ENCODE measurements at places on chromosomes 1 and 21. TPM values are rescaled to one million over a fixed set of nuclear protein-coding genes. Genes with fewer than 3 reads are reported as not detected.

GRCh38 chr1:203722909-203723308 lies 42.1 kb upstream of the LAX1 start:
- H3K27me3 ChIP-seq, result no peaks in the 10 kb centered on the region
- no peak for DNase-seq
- H3K4me1 ChIP-seq, result no peaks in the 10 kb centered on the region
- H3K27ac ChIP-seq, result no peak overlapping the region
- no peak overlapping the region for H3K4me3 ChIP-seq

- H3K27ac ChIP-seq, result peak overlapping the region; percentile 79
- H3K4me1 ChIP-seq, result peaks cover 18% of the 10 kb centered on the region
- H3K36me3 ChIP-seq, result no peaks in the 10 kb centered on the region
- peak overlapping the region; percentile 65 for H3K4me3 ChIP-seq
- H3K27me3 ChIP-seq, result peaks cover 51% of the 10 kb centered on the region
- DNase-seq, result no peak
Observed at GRCh38 chr1:94927405-94928175, 680 bp upstream of the CNN3 start.

The UTS2 gene
- not detected for total RNA-seq

GRCh38 chr1:175822580-175822979 lies 79.2 kb upstream of the TNR start:
- no peaks in the 10 kb centered on the region for H3K4me1 ChIP-seq
- no peak overlapping the region for H3K27ac ChIP-seq
- H3K36me3 ChIP-seq, result no peaks in the 10 kb centered on the region
- no peak for DNase-seq

- no peak for DNase-seq
- H3K36me3 ChIP-seq, result no peaks in the 10 kb centered on the region
- H3K4me3 ChIP-seq, result no peak overlapping the region
- H3K27me3 ChIP-seq, result peaks cover 4% of the 10 kb centered on the region
- no peaks in the 10 kb centered on the region for H3K4me1 ChIP-seq
Observed at GRCh38 chr1:208510192-208510952, 266.2 kb upstream of the PLXNA2 start.

DNA sequence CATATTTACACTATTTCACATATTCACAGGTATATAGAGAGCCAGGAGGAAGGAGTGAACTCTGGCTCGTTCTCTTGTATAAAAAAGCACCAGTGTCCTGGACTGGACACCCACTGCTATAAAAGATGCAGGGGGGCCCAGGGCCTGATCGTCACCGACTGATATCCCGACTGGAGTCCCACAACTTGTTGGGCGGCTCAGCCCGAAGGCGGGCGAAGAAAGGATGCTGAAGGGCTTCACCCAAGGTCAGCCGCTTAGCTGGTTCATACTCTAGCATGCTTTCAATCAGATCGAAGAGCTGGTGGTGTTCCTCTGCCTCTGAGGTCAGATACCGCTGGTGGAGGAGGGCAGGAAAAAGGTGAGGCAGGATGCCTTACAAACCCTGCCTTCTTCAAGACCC lies 907 bp upstream of the SCAMP3 start:
- H3K27ac ChIP-seq, result no peak overlapping the region
- peaks cover 34% of the 10 kb centered on the region for H3K4me1 ChIP-seq
- peak overlapping the region; percentile 94 for H3K4me3 ChIP-seq
- DNase-seq, result no peak

GRCh38 chr1:230243583-230244353 lies 176.7 kb downstream of the GALNT2 start:
- H3K27ac ChIP-seq, result no peak overlapping the region
- H3K36me3 ChIP-seq, result peaks cover 34% of the 10 kb centered on the region
- H3K27me3 ChIP-seq, result no peaks in the 10 kb centered on the region
- no peak overlapping the region for H3K4me3 ChIP-seq
- peaks cover 25% of the 10 kb centered on the region for H3K4me1 ChIP-seq

DNA sequence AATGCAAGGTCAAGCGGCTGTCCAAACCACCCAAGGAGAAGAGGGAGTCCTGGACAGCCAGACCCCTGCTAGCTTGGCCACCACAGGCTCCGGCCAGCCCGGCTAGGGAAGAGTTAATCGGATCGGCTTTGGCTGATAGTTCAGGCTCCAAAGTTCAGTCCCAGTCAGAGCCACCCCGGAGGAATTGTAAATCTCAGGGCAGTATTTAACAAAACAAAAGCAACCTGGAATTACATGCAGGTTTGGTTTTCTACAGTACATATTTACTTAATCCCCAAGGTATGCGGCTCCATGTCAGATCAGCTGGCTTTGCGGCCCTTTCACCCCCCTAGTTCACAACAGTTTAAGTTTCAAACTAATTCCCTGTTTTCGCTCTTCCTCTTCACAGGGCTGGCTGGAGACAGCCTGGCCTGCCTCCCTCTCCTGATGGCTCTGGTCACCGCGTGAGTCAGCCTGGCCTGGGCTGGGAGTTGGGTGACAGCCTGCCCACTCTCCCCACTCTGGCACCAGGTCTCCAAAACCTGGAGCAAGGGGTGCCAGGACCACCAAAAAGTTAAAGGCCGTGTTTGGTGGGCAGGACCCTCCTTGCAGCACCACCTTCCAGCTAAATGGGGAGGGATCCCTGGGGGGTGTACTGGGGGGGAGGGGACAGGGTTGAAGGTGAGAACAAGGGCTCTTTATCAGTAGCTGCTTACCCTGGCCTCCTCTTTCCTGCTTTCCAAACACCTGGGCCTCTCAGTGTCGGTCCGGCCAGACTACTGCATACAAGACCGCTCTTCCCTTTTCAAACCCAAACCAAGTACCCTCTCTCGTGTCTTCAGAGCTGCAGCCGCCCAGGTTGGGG lies 1.9 kb downstream of the DHRS3 start:
- H3K27ac ChIP-seq, result peak overlapping the region; percentile 85
- DNase-seq, result no peak
- H3K27me3 ChIP-seq, result peaks cover 19% of the 10 kb centered on the region
- peak overlapping the region; percentile 96 for H3K4me3 ChIP-seq

- peaks cover 28% of the 10 kb centered on the region for H3K36me3 ChIP-seq
- H3K4me1 ChIP-seq, result peaks cover 41% of the 10 kb centered on the region
- peak; percentile 63 for DNase-seq
- peak overlapping the region; percentile 55 for H3K4me3 ChIP-seq
- no peaks in the 10 kb centered on the region for H3K27me3 ChIP-seq
Observed at GRCh38 chr1:8510041-8510823, 192.3 kb downstream of the SLC45A1 start.

- peak; percentile 68 for DNase-seq
- no peaks in the 10 kb centered on the region for H3K36me3 ChIP-seq
- no peak overlapping the region for H3K4me3 ChIP-seq
- no peak overlapping the region for H3K27ac ChIP-seq
Observed at GRCh38 chr1:183218971-183219615, 33.0 kb downstream of the LAMC2 start.

DNA sequence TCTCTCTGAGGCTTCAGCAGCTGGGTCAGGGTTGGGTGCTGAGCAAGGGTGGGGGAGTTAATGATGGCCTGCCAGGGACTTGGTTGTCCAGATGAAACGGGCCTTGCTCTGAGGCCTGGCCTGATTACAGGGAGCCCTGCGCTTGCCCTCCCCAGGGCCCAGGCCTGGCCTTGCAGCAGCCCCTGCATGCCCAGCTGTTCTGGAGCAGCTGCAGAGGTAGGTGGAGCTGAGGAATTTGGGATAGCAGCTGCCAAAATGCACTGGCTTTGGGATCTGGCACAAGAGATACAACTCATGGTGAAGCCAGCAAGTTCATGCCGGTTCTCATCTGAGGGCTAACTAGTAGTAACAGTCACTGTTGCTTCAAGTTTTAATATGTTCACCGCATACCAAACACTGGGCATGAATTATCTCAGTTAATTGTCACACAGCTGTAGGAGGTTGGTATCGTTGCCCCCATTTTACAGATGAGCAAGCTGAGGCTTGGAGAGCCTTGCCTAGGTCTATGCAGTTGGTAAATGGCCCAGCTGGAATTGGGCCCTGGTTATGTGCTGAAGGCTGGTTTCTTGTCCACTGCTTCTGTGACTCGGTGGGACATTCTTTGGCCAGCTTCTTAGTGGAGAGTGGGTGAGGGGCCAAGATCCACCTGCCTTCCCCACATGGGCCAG lies 7.3 kb upstream of the SERINC2 start:
- H3K4me1 ChIP-seq, result no peaks in the 10 kb centered on the region
- peaks cover 8% of the 10 kb centered on the region for H3K27me3 ChIP-seq
- DNase-seq, result no peak
- H3K4me3 ChIP-seq, result no peak overlapping the region
- no peaks in the 10 kb centered on the region for H3K36me3 ChIP-seq
